CD4-positive, alpha-beta T cell treated with Interferon gamma for 1 hour (primary cell): ENCODE measurements at places on chromosomes 13 and 19.

GRCh38 chr19:2315818-2316353 is 7.9 kb upstream of the LINGO3 start:
- peak; percentile 76 for DNase-seq

DNA sequence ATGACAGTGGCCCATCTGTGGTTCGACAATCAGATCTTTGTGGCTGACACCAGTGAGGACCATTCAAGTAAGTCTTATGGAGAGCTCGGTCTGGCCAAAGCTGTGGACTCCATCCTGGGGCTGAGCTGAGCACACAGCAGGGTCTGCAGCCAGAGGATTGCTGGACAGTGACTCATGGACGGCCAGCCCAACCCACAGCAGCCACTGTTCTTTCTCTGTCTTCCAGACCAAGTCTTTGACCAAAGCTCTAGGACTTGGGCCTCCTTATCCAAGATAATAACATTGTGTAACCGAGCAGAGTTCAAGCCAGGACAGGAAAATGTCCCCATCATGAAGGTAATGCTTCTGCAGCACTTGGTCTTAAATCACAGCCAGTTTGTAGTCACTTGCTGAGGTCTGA is 12.4 kb downstream of the ATP12A start:
- no peak for DNase-seq

DNA sequence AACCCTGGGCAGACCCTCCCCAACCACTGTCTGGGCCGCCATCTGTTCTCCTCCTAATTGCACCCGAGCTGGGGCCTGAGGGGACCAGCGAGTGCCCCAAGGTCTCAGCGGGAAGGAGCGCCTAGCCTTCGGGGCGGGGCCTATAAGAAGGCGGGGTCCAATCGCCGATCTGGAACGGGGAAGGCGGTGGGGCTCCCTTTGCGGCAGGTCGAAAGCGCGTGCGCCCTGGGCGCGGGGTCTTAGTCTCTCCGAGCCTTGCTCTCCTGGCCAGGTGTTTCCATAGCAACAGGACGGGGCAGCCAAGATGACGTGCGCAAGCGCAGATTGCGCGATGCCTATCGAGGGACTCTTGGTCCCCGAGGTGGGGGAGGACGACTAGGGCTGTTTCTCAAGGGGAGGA is 2.8 kb downstream of the MAST1 start:
- DNase-seq, result no peak

DNA sequence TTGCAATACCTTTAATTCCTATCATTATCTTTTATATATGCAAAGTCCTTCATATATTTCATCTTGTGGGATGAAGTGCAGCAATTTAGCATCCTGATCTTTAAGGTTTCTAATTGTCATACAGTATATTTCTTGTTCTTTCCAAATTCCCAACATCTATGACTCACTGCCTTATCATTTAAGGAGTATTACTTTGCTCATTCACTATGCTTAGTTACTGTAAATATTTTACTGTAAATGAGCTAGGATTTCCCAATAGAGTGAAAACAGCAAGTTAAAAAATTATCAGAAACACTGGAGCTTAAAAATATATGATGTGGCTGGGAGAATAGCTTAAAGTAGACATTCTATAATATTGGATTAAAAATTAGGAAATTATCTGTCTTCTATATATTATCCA is 69.9 kb downstream of the SLITRK6 start:
- DNase-seq, result no peak

GRCh38 chr19:18097993-18098890 is 664 bp downstream of the MAST3 start:
- DNase-seq, result no peak

GRCh38 chr13:64234255-64234654 is 2818.6 kb upstream of the PCDH20 start:
- DNase-seq, result no peak

DNA sequence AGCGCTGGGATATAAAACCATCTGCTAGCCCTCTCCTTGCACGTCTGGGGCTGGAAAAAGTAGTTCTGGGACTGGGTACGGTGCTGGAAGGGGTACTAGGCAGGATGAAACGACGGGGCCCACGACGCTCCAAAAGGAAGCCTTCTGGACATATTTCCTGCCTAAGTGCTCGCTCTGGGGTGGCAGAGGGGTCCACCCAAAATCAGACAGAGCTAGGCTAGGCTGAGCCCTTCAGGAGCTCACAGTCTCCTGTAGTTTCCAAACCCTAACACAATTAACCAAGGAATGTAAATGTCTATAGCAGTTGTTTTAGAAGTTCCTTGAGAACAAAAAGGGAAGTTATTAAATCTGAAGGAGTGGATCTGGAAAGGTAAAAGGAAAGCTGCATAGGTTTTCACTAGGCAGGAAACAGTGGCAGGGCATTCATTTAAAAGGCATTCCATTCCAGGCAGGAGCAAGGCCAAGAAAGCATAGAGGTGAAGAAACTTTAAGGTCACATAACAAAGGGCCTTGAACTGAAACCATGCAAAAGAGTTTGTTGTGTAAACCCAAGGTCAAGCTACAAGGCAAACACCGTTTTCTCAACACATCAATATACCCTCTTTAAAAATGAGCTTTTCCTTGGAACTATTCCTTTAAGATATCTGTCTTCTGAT is 634 bp upstream of the DIAPH3 start:
- DNase-seq, result no peak
